ENCODE measurements at places on chromosomes 3 and 15.

GRCh38 chr3:117910820-117911521, 1123.7 kb downstream of the IGSF11 start:
- DNase-seq: no peak

DNA sequence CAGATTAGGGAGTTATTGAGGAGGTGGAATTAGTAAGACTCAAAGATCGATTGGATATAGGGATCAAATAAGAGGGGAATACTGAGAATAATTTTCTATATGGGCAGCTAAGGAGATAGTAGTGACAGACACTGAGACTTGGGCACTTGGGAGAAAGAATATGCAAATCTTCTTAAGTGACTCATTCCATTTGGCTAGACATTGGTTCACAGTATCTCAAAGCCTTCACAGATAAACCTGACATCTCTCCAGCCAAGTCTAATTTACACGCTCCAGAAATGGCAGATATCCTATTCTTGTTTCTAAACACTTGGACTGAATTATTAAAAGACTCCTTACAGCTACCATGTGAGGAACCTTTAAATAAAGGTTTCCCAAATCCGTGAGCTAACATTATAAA, 104.6 kb upstream of the ADAMTS9 start:
- DNase-seq: no peak

DNA sequence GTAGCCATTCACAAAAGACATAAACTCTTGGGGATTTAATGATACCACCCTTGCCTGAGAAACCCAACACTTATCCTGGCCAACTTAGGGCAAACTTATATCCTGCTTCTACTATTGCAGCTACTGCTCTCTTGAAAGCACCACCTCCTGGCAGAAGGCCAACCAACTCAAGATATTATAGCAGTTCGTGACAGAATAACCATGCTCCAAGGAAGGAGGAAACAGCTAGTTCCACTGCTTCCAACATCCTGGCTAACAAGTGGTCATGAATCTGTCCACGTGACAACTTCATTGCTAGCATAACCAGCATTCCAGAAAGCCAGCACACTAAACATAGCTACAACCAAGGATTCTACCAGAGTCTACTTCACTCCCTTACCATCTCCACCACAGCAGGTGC, 1037.5 kb downstream of the TBL1XR1 start:
- DNase-seq: no peak

DNA sequence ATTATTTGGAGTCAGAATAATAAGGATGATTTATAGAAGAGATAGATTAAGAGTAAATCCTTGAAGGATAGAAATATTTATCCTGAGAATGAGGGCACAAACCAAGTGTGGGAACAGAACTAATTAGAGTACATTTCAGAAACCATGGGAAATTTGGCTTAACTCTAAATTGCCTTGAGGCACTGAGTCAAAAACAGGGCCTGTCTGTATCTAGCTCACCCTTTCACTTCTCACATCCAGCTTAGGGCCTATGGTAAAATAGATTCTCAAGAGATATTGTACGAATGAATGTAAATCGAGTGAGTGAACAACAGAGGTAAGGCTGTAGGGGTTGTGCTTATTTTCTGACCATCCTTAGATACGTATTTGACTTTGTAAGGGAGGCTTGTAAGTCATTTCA, 586.1 kb upstream of the DPPA4 start:
- DNase-seq: no peak

DNA sequence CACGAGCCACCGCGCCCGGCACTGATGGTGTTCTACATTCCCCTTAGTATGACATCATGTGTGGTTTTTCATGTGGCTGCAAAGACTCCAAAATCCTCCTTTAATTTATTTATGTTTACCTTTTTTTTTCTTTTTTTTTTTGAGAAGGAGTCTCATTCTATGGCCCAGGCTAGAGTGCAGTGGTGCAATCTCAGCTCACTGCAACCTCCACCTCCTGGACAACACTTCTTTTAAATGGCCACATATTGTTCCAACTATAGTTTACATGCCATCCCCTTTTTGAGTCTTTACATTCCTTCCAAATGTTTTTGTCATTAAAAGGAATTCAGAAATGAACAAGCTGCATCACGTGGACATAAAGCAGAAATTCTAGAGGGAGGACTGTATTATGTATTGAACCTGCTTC, 10.3 kb upstream of the CDV3 start:
- DNase-seq: no peak

DNA sequence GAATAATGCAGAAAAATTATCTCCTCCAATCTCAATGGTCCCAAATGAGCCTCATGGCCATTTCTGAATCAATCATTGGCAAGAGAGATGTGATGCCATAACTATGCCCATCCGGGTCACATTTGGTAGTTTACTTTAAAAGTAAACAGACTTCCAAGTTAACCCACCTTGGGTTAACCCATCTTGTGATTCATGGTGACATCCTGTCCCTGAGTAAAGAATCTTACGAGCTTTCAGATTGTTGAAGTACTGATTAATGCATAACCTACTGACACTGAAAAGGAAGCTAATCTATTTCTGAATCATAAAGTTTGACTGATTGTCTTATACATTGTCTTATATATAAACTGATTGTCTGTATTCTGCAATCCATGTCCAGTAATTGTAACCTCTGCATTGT, 467.2 kb upstream of the AGTR1 start:
- no peak for DNase-seq

DNA sequence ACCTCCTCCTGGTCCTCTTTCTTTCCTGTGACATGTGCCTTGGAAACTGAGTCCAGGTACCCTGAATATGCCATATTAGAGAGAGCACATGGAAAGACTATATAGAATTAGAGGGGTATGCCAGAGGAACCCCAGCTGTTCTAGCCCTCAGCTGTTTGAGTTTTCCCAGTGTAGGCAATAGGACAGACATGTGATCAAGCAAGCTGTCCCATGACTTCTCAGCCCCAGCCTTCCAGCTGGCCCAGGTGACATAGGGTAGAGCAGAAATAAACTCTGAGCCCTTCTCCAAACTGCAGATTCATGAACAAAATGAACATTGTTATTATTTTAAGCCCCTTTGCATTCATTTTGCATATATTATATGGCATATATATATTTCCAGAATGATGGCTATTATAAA, 118.7 kb downstream of the PPM1L start:
- DNase-seq: no peak

GRCh38 chr3:97793420-97794019, 28.3 kb upstream of the CRYBG3 start:
- DNase-seq: peak; percentile 15

GRCh38 chr3:127226457-127226856, 33.5 kb downstream of the PRR23E start:
- DNase-seq: no peak

GRCh38 chr3:25038922-25039321, 389.1 kb upstream of the RARB start:
- DNase-seq: no peak

DNA sequence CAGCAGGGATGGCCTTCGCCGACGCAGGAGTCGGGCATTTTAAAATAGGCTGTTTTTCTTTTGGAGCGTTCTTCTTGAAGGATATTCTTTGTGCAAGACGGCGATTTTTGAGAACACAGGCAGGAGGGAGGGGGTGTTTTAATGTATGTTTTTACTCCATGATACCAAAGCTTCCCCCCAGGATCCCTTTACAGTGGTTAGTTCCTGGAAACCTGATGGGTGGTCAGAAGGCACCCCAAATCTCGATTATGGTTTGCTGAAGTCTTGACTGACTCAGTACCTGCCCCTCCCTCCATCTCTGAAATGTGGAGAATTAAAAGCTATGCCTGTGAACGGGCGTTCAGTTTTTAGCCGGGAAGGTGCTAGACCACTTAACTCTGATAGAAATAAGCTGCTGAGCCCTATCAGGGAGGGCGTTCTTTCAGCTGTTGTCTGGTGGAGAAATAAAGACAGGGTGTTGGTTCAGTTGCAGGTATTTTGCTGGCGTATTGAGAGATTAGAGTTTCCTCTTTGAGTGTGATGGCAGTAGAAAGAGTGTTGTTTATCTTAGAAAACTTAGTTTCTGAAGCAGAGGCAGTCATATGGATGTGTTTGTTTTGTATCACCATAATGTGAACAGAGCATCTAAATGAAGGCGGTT, 3.4 kb downstream of the IGF1R start:
- DNase-seq: no peak

All from epithelial cell of proximal tubule (primary cell).